ENCODE measurements at places on chromosomes 3 and 15.

DNA sequence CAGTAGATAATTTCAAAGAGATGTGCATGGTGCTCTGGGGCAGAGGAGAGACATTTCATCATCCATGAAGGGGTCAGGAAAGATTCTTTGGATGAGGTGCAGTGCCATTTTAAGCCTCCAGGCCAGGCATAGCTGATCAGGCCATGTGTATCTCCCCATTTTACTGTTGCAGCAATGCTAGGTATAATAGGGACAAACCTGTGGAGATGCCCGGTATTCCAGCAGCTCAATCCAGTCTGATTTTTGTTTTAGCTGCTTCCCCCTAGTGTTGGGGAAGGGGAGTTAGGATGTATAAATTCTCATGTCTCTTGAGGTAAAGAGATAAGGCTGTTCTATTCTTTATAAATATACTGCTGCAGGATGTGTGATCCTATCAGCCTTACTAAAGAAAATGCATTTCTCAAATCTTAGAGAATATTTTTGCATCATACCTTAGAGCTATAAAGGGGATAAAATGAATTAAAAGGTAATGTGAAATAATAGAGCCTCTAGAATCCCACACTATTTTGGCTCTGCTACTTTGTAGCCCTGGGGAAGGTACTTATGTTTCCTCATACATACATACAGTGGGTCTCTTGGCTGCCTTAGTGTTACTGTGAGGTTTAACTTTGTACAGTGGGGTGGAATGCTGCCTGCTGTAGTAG lies 5.2 kb downstream of the CDV3 start:
- no peak for DNase-seq

DNA sequence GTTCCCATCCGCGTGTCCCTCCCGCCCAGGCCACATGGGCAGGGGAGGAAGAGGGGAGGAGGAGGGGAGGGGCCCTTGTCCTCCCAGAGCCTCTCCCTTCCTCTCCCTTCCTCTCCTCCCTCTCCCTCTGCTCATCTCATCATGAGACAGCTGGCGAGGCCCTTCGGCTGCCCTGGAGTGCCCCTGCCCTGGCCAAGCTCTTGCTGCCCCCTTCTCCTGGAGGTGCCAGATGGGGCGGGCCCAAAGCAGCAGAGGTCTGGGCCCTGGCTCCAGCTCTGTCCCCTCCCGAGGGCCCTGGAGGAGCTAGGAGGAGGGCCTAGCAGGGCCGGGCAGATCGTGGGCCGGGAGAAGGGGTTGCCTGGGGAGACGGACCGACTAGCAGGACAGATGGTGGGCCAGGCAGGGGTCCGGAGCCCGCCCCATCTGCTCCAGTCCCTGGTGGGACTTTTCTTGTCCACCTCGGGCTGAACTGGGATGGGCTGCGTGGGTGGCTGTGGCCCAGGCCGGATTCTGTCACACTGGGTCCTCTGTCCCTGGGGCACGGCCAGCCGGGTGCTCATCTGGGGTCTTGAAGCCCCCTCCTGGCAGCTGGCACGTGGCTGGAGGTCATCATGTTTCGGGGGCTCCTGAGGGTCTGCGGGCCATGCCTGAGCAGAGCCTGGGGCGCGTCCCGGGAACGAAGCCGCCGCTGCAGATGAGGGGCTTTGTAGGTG lies 183.4 kb downstream of the GOLGA6L6 start:
- DNase-seq, result no peak

- no peak for DNase-seq
Measured at GRCh38 chr15:85779249-85779648, 15.5 kb downstream of the KLHL25 start.

DNA sequence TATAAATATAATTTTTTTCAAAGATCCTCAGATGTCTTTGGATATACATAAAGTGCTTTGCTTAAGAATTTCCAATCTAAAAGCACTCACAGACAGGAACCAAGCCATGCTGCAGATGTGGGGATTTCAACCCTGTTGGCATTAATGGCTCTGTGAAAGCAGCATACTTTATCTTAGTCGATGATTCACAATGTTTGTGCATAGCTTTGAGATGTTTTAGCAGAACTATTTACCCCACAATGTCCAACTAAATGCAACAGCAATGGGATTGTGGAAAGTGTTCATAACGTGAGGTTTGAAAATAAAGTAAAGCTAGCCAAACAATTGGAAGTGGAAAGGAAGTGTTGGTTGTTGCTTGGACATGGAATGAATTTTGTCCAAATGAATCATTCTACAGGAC lies 371.4 kb downstream of the SOX2 start:
- DNase-seq, result peak; percentile 53

- DNase-seq, result no peak
Measured at GRCh38 chr3:101611023-101611422, 37.0 kb downstream of the PCNP start.

- no peak for DNase-seq
Measured at GRCh38 chr15:50224606-50225005, 40.9 kb downstream of the HDC start.

DNA sequence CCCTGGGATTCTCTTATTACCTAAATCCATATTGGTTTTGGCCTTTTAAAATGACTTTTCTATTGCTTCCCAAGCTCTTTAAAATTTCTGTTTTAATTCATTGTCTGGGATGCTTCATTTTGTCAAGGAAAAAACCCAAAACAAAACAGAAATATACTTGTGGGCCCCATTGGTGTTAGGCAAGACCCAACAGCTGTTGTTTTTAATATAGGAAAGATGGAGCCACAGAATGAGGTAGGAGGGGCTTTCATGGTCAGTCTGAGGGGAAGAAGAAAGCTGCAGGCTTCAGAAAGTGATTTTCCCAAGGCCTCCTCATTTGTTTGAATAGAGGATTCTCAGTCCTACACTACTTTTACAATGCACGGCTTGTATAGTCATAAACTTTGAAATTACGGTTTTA lies 180.5 kb downstream of the MCTP2 start:
- no peak for DNase-seq

DNA sequence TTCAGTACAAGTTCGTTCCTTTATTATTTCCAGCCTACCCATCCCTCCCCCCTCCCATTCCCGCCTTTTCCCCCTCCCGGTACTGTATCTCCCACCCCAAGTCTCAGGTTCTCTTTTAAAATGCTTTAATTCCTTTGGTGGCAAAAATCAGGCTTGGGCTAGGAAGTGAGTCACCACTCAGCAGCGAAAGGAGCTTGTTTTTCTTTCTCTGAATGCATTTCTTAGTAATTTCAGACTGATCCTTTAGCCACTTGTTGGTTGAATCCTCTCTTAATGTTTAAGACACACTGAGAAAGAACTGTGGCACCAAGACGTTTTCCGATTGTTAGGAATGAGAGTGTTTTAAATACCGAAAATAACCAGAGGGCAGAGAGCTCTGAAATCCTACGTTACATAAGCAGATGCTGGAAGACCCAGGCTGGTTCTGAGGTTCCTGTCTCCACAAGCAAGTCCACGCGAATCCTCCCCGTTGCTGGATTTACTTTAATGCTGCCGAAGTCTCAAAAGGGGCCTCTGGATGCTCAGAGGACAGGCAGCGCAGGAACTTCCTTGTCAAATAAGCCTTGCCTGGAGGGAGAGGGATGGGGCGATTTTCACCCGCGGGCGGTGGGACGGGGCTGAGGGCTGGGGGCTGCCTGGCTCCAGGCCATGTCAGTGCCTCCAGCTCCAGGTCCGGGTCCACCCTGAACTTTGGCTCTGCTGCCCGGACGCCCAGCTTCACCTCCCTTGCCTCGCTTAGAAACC lies 854 bp upstream of the COL8A1 start:
- DNase-seq, result peak; percentile 83

- no peak for DNase-seq
Measured at GRCh38 chr3:46994801-46995731, 15.6 kb downstream of the NBEAL2 start.

GRCh38 chr3:34263101-34263621 lies 464.7 kb downstream of the PDCD6IP start:
- DNase-seq, result no peak

DNA sequence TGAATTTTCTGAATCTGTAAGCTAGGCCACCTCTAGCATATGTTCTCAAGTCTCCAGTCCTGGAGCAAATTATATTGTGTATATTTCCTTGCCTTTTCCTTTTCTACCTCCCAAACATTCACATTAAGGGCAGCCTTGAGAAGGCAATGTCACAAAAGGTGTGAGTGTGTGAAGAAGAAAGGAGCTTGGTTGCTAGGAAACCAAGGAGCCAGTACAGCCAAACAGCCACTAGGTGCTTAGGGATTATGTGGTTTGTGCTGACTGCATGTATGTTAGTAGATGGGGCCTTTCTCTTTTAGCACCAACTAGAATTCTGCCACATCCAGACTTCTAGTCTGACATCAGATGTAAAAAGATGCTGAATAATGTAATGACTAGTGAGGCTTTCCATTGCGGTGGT lies 118.8 kb upstream of the DAZL start:
- no peak for DNase-seq

All from kidney glomerular epithelial cell (primary cell).